HS-5 (cell line): ENCODE measurements at places on chromosomes 7 and 10.

DNA sequence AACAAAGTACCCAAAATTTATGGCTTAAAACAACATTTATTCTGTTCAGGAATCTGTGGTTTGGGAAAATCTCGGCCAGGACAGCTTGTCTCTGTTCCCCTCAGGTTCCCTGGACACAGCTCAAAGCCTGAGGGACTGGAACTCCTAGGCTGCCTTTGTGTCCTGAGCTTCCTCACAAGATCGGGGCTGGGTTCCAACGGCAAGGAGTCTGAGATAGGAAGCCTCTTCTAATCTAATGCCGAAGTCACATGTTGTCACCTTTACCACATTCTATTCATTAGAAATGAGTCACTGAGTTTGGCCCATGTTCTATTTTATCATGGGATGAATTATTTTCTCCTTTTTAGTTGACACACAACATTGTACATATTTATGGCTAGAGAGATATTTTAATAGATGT is 80.5 kb downstream of the ANKRD26 start:
- no peak for DNase-seq

DNA sequence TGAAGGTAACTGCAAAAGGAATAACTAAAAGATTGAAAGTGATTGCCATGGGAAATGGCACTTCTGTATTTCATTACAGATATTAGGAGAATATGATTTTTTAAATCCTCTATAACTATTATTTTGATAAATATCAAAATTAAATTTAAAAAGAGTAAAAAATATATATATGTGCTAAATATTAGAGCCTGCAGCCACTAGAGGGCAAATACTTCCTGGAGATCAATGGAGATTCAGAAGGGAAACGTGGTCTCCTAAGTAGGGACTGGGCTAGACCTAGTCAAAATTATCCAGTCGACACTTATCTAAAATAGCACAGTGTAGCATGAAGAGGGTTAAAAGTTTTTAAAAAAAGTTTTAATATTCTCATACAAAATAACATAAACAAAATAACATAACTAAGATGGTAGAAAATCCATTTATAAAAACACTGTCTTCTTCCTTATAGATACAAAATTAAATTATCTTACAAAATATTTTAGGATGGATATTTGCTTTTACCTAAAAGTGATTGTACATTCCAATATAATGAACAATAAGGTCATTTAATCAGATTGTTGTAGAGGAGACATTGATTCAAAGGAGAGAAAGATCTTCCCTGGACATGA is 434.3 kb downstream of the MDFIC start:
- DNase-seq: no peak

- DNase-seq: no peak
These were observed 772 bp downstream of the HDAC9 start for GRCh38 chr7:18496341-18496700.

DNA sequence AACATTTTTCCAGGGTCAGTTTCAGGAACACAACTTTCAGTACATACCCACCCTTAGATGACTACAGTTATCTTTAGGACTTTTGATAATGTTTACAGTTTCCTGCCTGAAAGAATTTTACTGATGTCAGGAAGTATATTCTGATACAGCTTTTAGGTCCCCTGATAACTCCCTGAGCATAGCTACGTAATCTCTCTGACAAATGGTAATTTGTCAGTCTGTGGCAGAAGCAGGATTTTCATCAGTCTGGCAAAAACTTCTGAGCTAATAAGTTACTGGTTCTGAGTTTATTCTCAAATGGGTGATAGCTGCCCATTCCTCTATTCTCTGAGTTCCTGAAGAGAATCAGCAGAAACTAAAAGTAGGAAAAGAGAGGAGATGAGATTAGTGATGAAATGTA is 270.1 kb upstream of the MTPN start:
- no peak for DNase-seq

- DNase-seq: no peak
These were observed 868.4 kb downstream of the SORCS3 start for GRCh38 chr10:105509517-105509916.

GRCh38 chr10:33252324-33252723 is 82.1 kb downstream of the NRP1 start:
- no peak for DNase-seq

GRCh38 chr10:103745341-103746247 is 109.8 kb downstream of the SH3PXD2A start:
- DNase-seq: no peak

GRCh38 chr7:130409712-130410072 is 29.4 kb downstream of the CPA1 start:
- no peak for DNase-seq

DNA sequence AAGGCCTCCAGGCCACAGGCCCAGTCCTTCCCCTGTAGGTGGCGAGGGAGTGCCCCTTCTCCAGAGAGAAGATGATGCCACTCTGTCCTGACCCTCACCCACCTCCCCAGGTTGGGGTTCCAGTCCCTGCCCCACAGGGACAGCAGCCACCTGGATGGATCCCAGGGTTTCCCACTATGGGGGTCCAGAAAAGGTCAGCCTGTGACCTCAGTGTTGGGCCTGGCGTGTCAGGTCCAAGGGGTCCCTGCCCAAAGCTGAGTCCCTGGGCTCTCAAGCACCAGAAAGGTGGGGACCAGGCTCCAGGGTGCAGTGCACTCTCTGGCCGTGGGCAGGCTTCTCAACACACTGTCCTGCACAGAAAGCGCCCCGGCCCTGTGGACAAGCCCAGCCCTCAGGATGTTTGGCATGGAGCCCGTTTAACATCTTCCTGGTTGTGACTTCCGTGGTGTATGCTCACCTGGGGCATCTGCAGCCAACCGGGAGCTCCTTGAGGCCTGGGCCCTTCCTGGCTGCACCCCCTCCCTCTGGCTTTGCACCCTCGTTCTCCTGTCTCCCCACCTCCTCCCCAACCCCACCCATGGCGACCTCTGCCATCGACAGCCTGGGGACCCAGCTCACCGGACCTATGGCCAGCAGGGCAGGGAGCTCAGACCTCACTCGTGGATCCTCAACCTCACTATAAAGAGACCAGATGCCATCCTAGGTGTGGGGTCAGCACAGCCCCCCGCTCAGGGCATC is 58.3 kb upstream of the PPP2R2D start:
- DNase-seq: no peak

DNA sequence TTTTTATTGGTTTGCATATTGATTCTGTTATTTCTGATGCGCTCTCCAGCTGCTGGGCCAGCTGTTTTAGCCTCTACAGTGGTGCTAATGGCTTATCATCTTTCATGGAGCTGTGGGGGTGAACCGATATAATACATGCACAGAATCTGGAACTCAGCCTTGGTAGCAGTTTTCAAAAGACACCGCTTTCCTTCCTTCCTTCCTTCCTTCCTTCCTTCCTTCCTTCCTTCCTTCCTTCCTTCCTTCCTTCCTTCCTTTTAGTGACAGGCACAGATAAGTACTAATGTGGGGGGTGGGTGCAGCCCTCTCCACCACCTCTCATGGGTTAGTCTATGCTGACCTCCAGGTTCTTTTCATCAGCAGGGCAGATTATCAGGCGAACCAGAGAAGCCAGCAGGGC is 31.9 kb upstream of the C10orf53 start:
- no peak for DNase-seq

DNA sequence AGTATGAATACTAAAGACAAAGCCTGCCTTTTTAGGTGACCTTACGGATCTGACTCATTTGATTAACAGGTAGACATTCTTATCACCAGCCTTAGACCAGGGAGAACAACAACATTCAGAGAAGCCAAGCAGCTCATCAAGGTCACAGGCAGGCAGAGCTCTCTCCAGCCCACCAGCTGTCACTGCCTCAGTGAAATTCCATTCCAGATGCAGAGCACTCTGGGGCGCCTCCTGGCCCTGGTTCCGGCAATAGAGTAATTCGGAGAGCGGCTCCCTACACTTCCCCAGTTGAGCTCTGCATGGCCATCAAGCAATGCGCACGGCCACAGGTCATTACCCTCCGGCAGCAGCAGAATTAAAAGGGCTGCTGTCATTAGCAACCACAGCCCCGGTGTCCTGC is 164.7 kb downstream of the TCERG1L start:
- DNase-seq: no peak

DNA sequence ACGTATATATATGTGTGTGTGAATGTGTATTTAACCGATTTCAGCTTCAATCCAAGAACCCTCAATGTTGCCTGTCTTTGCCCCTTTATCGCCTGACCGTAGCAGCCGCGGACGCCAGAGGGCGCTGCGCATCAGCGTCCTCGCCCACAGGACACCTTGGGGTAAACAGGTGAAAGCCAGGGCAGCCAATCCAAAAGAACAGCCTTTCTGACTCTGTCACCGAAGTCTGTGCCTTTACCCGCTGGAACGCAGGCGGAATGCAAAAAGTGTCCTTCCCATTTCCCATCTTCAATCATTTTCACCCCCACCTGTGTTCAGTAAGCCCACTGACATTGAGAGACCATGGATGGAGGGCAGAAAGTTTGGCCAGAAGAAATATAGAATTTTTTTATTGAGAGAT is 3.6 kb downstream of the NXPH1 start:
- no peak for DNase-seq

DNA sequence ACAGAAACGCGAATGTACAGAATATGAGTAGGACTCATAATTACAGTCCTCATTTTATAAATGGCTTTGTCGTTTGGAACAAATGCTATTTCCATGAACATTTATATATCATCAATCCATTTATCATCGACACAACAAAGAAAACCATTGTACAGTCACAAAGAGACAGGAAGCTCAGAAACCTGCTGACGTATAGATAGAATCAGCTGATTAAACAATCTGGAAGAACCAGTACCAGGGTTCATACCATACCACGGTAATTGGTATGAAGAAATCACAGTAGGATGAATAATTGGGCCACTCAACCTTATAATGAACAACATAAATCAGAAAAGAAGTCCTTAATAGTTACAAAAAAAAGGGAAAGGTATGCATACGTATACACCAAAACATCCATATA is 295.0 kb downstream of the PARD3 start:
- DNase-seq: no peak

DNA sequence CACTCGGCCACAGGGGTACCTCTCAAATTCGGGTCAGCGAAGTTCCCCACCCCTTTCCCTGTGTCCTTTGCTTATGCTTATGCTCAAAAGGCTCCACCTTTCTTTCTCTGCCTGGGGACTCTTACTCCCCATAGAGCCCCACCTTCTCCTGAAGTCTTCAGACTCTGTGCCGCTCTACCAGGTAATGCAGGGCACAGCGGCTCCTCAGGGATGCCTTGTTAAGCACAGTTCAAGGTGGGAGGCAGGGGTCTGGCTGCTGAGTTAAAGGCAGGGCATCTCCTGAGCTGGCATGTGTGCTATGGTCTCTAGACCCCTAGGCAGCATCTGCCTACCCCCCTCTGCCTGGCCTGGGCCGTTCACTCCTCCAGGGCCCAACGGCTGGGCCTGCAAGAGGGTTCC is 3.0 kb upstream of the CXCL12 start:
- DNase-seq: no peak

GRCh38 chr7:7761974-7762779 is 43.8 kb upstream of the RPA3 start:
- DNase-seq: peak; percentile 52

DNA sequence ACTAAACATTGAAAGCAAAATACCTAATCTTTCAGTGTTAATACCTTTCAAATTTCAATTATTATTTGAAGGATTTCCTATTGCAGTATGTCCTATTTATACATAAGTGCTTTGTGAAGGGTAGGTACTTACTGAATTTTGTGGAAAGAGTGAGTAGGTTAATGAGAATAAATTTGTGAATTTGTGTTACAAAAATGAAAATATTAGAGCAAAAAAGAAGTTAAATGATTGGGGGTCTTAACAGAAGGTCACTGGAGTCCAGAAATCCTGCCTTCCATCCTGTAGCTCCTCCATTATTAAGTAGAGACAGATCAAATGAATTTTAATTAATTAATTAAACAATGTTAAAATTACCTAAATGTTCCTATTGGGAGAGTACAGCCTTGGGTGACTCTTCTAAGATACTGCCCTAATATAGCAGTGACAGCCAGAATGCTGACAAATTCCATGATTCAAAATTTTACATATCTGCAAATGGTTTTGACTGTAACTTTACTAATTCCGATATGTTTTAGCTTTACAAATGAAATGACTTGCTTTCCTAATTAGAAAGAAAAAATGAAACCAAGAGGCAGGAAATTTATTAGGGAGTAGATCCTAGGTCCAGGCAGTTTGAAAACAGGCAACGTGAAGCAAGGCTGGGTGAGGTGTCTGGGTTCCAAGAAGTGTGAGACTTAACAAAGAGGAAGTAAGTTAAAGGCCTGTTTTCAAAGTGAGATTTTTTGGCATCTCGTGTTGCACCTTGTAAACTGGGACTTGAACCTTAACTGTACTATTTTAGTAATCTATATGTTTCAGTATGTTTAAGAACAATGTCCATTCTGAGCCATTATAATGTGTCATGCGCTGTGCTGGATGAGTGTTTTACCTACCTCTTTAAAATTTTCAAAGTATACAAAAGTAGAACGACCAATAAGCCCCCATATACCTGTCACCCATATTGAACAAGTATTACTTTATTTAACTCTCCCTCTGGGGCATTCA is 1.5 kb downstream of the PIK3CG start:
- no peak for DNase-seq

DNA sequence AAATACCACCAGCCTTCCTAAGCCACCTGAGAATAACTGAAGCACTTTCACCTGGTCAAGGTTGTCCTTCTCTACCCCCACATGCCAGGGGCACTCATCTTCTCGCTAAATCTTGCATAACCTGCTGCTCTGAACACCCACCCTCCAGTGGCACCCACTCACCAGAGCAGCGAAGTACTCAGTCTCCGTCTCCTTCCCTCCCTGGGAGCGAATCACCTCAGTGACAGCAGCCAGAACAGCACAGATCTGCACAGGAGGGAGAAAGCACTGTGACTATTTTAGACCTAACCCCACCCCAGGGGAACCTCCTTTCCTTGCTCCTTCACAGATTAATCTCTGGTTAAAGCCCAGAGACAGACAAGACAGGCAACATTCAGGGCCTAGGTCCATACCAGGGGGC is 5.1 kb downstream of the RRP12 start:
- no peak for DNase-seq

GRCh38 chr7:81632418-81632817 is 137.4 kb downstream of the HGF start:
- DNase-seq: no peak

DNA sequence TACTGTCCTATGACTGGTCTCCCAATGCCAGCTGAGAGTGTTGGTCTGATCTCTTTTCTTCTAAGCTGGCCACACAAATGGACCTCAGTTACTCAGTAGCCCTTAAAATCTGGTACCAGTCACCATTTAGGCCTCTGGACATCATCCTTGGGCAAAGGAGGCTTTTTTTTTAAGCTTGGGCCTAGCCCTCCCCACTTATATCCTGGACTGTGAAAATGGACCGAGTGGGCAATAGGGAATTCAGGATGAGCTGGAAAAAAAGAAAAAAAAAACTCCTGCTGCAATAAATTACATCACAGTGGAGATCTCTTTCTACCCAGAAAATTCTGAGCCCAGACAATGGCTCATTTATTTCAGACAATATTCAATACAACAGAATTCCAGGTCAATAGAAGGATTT is 68.4 kb downstream of the PARP12 start:
- no peak for DNase-seq
